Naive thymus-derived CD8-positive, alpha-beta T cell (primary cell): ENCODE measurements at places on chromosomes 2 and 18. TPM values are rescaled to one million over a fixed set of nuclear protein-coding genes. Genes with fewer than 3 reads are reported as not detected.

SCYGR4 gene
- total RNA-seq = not detected

INPP5D gene
- 124 TPM for total RNA-seq

ADI1 gene
- total RNA-seq = 30.1 TPM

KLF7 gene
- total RNA-seq = 89.2 TPM

SLC23A3 gene
- total RNA-seq = 3.3 TPM

CD8A gene
- total RNA-seq = 273 TPM

TCF7L1 gene
- not detected for total RNA-seq

HIBCH gene
- total RNA-seq = 18.5 TPM

COL4A4 gene
- total RNA-seq = 0.10 TPM

ZBTB7C gene
- total RNA-seq = not detected

TPGS2 gene
- total RNA-seq = 49.7 TPM

AQP12B gene
- total RNA-seq = not detected

HOXD8 gene
- total RNA-seq = not detected

SKOR2 gene
- not detected for total RNA-seq

TMEM17 gene
- not detected for total RNA-seq

ALPI gene
- not detected for total RNA-seq

UCN gene
- total RNA-seq = 6.9 TPM

XDH gene
- total RNA-seq = not detected

CDCA7 gene
- 0.73 TPM for total RNA-seq

CFAP65 gene
- not detected for total RNA-seq

TPO gene
- total RNA-seq = not detected
